Tongue (tissue), 3 donors: ENCODE measurements at places on chromosomes 5 and 9. TPM values are rescaled to one million over a fixed set of nuclear protein-coding genes. Genes with fewer than 3 reads are reported as not detected.

The RFX3 gene
- 16.4 TPM for total RNA-seq

The PIP5K1B gene
- total RNA-seq, result 4.5 TPM

The LYRM7 gene
- 22.1 TPM for total RNA-seq

The OGN gene
- total RNA-seq, result 195 TPM
